ENCODE measurements at places on chromosomes 7 and 10.

GRCh38 chr7:16651396-16652239, 5.6 kb downstream of the BZW2 start:
- DNase-seq = no peak

- DNase-seq = no peak
Observed at GRCh38 chr10:58513188-58514110, 777 bp downstream of the BICC1 start.

- DNase-seq = peak; percentile 46
Observed at GRCh38 chr10:11045995-11046775, 28.5 kb downstream of the CELF2 start.

DNA sequence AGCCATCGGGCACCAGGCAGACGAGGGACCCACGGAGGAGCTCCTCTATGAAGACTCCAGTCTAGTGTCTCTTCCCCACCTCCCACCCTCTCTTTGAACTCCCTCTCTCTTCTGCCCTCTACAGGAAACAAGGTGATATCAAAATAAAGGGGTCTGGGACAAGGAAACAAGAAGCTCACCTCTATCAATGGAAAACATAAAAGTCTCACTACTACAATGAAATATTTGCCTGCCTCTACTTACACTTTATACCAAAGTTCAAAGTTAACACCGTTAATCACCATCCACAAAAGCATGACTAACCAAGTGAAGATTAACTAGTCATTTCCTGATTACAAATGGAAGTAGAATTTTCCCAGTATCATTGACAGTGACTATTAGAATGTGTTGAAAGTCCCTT, 82.2 kb downstream of the PARD3 start:
- DNase-seq = peak; percentile 20

DNA sequence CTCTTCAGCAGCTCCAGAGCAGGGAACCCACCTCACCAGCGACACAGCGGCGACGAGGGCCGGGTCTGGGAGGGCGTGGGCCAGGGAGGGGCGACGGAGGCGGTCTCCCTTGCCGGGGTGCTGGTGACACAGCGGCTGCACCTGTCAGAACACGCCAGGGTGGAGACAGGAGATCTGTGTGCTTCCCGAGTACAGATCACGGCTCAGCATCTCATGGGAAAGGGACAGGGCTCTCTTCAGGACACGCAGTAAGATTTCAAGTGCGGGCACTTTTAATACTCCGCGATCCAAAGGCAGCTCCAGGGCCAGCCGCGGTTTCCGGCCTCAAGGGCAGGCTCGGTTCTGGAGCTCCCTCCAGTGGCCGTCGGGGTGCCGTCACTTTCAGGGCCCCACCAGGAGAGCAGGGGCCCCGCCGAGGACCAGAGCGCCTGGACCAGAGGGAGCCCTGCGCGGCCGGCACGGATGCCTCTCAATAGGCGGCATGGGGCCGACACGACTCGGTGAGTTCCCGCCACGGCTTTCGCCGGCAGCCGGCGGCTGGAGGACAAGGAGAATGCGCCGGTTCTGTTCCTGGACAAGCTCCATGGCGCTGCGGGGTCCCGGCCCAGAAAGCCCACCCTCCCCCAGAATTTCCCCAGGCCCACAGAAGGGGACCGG, 21.4 kb downstream of the GPR146 start:
- DNase-seq = peak; percentile 80

- no peak for DNase-seq
Observed at GRCh38 chr10:109166935-109167334, 756.4 kb downstream of the XPNPEP1 start.

- no peak for DNase-seq
Observed at GRCh38 chr10:7027913-7028808, 382.7 kb downstream of the SFMBT2 start.

- DNase-seq = no peak
Observed at GRCh38 chr10:44467900-44468299, 83.0 kb upstream of the CXCL12 start.

GRCh38 chr7:468681-469562, 50.7 kb downstream of the PDGFA start:
- DNase-seq = no peak

- no peak for DNase-seq
Observed at GRCh38 chr10:28833313-28833712, 156.0 kb downstream of the BAMBI start.

DNA sequence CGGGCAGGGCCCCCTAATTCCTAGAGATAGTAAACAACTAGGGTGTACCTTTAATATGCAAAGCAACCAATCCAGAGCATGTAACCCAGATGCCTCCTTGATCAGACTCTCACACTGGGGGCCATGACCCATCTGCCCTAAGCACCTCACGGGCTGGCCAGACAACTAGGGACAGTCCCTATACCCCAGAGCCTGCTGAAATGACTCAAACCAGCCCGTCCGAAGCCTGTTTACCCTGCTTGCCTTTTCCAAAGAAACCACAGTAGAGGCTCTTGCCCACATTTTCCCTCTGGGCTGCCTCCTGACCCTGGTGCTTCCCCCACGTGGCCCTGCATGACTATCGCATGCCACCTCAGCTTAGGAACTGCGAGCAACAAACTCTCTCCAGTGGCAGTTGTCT, 46.2 kb downstream of the RGS10 start:
- no peak for DNase-seq

- DNase-seq = no peak
Observed at GRCh38 chr7:143050931-143051330, 1.2 kb upstream of the OR6V1 start.

DNA sequence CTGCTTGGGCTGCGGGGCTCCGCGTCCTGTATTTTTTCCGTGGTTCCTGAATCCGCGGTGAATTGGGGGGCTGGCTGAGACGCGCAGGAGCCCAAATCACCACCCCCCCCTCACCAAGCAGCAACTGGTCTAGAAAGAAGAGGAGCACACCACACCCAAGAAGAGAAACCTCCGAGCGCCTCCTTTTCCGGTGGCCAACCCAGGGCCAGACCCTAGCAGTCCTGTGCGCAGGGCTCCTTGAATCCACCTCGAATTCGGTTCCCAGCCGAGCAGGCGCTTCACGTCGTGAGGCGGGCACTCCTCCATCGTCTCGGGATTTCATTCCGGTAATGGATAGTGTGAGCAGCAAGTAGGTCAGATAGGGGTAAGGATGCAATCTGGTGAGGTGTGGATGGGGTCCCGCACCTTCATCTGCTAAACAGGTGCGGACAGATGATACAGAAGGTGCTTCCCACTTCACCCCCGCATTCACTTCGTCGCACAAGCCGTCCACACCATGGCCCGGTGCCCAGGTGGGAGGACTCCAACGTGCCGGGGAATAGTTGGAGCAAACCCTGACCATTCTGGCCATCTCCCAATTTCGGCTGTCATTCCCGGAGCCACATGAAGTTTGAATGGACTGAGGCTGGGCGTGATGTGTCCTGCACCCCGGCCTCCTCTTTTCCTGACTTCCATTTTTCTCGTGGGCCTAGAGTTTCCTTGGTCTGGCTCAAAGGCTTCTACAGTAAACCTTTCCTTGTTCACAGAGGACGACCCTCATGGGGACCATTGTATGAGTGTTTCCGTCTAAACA, 19.8 kb upstream of the ZNF273 start:
- DNase-seq = peak; percentile 59

DNA sequence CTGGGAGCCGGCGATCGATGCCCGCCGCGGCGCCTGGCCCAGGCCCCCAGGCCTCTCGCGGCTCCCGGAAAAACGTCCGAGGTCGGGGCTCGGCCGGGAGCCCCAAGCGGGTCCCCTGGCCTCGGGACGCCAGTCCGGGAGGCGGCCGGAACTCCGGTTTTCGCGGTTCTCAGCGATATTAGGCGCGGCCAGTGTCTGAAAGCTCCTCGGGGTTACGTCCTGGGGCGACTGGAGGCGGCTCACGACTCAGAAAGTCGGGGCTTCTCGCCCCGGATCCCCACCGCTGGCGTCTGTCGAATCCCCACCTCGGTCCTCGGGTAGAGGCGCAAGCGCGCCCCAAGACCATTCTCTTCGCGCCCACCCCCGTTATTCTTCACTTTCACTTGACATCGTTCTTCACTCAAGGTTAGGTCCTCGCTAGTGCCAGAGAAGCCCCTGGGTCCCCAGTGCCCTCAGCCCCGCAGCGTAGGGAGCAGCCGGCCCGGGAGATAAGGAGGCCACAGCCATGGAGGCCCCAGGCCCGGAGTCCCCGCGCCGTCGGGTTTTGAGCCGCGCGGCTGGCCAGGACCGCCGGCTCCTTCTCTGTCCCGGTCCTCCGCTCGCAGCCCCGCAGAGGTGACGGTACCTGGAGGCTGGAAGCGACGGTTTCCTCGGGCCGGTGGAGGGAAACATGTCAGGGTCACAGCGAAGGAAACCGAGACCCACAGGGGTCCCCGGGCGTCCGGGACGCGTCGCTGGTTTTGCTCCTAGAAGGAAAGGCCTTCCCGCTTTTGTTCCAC, 35.2 kb upstream of the EBLN1 start:
- DNase-seq = peak; percentile 22

GRCh38 chr10:7700577-7701125, 2.5 kb upstream of the ITIH2 start:
- no peak for DNase-seq

GRCh38 chr10:50464004-50464409, 159.7 kb downstream of the SGMS1 start:
- DNase-seq = no peak

DNA sequence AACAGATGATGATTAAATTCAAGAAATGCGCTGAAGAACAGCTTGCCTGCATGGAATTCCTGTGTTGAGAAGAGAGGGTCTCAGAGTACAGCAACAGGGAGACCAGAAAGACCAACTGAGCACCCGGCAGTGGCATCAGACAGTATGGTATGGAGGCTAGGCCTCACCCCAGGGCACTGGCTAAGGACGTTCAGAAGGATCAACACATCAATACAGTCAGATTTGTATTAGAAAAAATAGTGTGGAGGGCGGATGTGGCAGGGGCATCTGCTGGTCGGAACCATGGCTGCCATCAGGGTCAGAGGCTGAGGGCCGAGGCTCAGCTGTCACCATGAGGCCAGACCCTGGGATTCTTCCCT, 142.1 kb downstream of the ADARB2 start:
- DNase-seq = no peak

GRCh38 chr7:90720984-90721760, 125.1 kb downstream of the CDK14 start:
- no peak for DNase-seq

DNA sequence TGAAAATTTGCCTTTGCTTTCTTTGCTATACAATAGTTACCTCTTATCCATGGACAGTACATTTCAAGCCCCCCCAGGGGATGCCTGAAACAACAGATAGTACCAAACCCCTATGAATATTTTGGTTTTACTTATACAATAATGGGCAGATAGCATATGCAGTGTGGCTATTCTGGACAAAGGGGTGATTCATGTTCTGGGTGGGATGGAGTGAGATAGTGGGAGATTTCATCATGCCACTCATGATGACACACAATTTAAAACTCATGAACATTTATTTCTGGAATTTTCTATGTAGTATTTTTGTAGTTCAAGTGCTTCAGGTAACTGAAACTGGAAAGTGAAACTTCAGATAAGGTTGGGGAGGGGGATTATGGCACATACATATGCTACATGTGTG, 12.0 kb downstream of the STARD3NL start:
- no peak for DNase-seq

GRCh38 chr10:84903320-84903719, 574.9 kb downstream of the CCSER2 start:
- DNase-seq = no peak

GRCh38 chr10:8738987-8739386, 684.5 kb downstream of the GATA3 start:
- no peak for DNase-seq

DNA sequence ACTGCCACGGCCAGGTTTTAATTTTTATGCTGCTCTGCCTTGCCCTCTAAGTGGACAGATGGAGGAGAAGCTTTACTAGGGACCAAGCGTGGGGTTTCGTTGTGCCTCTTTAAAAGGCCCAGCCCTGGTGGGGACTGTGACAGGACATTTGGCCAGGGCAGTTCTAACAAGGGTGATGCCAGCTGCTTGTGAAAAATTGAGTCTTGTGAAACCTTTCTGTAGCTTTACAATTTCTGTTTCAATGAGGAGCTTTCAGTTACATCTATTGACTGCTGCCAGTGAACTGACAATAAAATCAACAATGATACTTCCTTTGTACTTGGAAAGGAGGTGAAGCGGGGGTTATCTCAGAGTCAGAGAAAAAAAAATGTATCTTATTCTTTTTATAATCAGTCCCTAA, 233.1 kb upstream of the CSTF2T start:
- no peak for DNase-seq

GRCh38 chr10:8873310-8873709, 818.8 kb downstream of the GATA3 start:
- DNase-seq = no peak

DNA sequence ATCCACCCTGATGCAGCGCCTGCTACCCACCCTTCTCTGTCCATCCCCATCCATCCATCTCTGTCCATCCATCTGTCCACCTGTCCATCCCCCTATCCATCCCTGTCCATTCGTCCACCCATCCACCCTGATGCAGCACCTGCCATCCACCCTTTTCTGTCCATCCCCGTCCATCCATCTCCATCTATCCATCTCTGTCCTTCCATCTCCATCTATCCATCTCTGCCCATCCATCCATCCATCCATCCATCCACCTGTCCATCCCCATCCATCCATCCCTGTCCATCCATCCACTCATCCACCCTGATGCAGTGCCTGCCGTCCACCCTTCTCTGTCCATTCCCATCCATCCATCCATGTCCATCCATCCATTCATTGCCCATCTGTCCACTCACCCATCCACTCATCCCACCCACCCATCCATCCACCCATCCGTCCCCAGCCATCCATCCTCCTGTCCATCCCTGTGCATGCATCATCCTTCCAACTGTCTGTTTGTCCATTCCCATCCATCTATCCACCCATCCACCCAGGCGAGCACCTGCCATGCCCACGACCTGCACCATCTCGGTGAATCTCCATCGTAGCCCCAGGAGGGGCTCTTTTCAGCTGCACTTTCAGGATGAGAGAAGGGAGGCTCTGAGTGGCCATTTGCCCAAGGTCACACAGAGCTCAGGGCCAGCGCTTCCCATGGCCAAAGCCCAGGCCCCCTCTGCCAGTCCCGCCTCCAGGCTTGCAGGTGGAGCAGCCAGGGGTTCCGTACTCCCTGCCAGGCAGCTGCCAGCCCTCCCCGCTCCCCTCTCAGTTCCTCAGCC, 137.4 kb downstream of the LHPP start:
- no peak for DNase-seq

- DNase-seq = no peak
Observed at GRCh38 chr10:13862546-13863233, 275.9 kb downstream of the PRPF18 start.

- DNase-seq = no peak
Observed at GRCh38 chr10:97017474-97017903, 168.3 kb downstream of the SLIT1 start.
